ENCODE measurements at places on chromosomes 13 and 19.

DNA sequence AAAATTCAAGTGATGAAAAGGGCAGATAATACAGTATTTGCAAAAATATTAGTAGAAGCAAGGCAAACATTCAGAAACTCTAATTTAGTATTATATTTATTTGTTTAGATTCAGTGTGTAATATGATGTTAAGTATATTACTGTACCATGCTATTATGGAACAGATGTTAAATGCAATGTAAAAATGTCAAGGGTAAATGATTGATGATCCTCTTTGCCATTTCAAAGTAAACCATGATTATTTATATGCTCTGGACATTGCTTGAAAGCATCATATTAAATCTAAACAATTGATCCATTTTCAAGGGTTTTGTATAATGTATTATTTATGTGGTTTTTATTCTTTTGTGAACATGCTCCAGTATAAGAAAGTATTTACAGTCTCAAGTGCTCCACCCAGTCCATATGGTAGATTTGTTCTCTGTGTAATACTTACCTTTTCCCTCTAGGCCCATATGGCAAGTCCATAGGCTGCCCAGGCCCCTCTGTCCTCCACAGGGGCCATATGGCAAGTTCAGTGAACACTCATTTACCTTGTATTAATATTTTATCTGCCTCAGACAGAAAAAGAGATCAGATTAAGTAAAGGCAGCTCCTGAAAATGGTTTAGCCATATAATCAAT is 353.5 kb downstream of the DACH1 start:
- DNase-seq, result no peak

DNA sequence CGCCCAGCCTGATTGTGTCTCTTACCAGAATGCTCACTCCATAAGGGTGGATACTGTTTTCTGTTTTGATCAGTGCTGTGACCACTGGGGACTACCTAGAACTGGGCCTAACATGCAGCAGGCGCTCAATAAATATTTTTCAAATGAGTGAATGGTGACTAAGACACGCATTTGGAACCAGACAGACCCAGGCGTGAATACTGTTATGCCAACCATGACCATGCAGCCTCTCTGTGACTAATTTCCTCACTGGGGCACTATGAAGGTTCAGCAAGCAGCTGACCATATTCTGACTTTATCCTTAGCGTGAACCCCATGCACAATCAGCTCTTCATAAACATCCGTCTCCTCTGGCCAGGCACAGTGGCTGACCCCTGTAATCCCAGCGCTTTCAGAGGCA is 13.0 kb upstream of the SPC24 start:
- DNase-seq, result no peak

DNA sequence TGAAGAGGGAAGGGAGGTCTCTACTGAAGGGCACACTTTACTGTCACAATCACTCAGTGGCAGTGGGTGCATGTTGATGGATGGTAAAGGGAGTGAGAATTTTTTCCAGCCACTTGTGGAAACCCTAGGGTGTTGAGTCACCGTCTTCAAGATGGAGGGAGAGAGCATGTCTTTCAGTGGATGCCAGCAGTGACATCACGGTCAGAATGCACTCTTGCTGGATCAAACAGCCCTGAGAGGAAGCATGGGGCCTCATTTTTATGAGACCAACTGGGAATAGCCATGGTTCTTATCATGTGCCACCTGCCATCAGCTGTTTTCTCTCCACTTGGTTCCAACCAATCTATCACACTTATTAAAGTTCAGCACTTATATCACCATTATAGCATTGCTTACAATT is 182.5 kb downstream of the KCNRG start:
- no peak for DNase-seq

- DNase-seq, result no peak
Observed at GRCh38 chr13:83940742-83941141, 58.5 kb upstream of the SLITRK1 start.

DNA sequence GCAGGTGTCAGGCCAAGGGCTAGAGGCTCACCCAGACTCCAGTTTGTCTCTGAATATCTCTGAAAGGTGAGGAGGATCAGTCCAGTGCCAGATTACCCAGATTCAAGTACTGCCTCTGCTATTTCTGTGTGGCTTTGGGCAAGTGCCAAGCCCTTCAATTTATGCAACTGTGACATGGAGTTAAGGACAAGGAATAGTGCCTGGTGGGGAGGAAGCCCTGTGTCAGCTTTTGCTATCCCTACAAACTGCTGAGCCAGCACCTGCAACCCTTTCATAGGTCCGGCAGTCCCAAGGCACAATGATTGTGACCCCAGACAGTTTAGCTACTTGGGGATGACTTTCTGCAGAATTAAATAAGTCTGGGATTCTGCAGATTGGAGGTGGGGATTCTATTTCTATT is 123.0 kb downstream of the KL start:
- DNase-seq, result no peak

DNA sequence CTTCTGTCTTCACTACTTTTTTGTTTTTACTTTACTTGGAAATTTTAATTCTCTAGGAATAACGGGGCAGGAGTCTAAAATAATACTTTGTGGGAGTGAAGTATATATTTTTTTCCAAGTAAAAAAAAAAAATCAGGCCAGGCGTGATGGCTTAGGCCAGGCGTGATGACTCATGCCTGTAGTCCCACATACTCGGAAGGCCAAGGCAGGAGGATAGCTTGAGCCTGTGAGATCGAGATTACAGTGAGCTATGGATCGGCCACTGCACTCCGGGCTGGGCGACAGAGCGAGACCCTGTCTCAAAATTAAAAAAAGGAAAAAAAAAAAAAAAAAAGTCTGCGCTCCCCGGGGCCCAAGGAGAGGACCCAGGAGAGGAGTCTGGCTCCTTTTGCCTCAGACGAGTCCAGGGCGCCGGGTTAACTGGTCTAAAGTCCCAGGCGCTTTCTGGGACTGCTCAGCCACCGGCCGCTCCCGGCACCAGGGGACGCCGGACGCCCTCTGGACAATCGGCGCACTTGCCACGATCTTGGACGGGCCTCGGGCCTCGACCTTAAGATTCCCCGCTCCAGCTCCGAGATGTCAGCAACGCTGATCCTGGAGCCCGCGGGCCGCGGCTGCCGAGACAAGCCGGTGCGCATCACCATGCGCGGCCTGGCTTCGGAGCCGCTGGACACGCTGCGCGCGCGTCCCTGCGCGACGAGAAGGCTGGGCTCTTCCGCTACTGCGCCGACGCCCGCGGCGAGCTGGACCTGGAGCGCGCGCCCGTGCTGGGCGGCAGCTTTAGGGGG is 2.7 kb upstream of the ZFP82 start:
- no peak for DNase-seq

DNA sequence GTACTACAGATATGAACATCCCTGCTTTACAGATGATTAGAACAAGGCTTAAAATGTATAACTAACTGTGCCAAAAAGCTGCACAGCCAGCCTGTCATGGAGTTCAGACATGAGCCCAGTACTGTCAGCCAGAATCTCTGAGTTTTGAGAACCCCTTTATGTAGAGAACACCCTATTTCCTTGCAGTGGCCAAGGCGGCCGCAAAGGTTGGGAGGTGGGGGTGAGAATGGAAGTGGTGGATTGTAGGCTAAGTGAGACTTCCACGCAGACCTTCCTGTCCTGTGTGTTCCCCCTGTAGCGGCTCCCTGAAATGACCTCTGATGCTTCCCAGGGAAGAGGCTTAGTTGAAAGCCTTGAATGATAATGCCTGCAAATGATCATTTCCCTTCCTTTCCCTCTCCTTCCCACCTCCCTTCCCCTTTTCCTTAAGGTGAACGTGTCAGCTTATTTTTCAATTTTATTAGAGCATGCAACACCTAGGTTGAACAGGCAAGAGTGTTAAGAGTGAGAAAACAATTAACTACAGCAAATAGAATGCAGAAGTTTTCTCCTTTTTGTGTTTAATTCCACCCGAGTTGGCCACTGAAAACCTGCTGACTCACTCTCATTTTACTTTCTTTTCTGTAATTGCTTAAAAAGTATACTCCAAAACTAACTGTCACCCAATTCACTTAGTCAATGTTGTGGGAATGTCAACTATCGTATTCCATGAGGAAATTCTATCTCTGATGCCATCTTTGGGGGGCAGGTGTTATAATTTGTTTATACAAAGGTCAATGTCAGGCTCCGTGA is 167.0 kb upstream of the EDNRB start:
- no peak for DNase-seq

GRCh38 chr19:48625891-48626327 is 6.6 kb downstream of the SPHK2 start:
- DNase-seq, result no peak

DNA sequence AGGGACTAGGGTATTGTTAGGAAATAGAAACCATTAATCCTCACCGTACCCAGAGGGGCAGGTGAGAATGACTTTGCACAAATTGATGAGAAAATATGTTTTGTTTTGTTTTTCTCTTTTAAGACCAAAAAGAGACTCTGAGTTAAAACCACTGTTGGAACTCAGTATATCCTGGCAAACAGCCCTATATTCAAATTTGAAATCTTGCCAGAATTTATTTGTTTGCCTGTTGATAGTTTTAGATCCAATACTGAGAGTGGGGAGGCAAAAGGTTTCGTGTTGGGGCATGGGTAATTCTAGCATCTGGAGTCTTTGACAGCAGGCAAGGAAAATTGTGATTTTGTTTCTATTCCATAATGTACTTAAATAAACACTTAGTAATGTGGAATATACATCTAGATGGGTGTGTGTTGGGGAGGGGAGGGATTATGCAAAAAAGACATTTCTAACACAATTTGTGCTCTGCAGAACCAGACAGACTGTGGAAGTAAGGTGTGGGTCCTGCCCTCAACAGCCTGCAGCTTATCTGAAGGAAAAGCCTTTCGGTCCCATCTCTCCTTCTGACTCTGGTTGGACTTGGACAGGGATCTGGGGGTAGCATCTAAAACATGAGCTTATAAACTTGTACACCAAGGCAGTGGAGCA is 190.7 kb downstream of the OXGR1 start:
- DNase-seq, result no peak

DNA sequence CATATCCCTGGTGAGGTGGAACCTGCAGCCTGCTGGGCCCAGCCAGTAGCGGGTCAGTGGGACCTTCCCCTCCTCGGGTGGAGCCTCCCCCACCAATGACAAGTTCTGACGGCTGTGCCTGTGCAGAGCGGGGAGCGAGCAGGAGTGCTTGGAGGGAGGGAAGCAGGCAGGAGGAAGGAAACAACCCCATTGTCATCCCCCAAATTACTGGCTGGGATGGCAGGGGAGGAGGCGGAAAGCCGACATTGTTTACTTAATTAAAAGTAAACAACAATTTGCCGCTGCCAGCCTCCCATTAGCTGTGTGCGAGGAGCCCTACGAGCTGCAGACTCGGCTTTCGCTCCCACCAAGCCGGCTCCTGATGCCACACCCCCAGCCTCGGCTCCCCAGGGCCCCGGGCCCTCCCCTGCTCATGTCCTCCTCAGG is 45.5 kb downstream of the LYL1 start:
- no peak for DNase-seq

DNA sequence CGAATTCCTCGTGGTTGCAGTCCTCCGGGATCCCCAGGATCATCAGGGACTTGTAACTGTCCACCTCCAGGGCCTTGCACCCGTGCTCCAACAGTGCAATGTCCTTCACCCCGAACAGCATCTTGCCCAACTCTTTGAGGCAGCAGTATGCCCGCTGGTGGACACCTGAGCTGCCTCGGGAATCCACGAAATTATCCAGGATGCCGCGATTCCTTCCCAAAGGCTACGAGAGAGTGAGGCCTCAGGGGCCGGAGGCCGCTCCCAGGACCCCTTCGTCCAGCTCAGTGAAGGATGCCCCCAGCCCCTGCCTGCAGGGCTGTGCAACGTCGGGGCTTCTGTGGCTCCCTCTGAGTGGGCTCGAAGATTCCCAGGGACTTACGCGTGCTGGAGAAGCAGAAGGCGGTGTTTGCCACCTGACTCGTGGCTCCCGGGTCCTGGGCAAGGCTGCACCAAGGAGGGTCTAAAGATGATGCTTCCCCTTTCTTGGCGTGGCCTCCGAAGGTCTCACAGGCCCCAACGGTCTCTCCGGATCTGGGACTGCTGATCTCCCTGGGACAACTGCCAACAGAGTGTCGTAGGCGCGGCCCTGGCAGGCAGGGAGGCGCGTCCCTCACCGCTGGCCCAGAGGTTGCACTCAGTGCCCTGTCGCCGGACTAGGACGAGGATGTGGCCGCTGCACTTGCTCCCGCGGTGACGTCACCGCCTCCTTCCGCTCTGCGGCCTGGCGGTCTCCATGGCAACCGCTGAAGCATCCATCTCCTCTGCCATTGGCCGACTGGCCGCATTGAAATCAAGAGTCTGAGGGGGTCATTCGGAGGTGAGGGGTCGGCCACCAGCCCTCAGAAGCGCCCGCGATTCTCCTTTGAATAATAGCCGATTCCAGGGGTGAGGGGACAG is at the start of gene PNMA8C:
TSS of gene PNMA8C (minus strand) at position 698 of the 897 bp plus-strand sequence. CDS start at position 121, 577 bp downstream.
- DNase-seq, result no peak

GRCh38 chr13:109744512-109745051 is 41.8 kb downstream of the IRS2 start:
- DNase-seq, result no peak

GRCh38 chr19:9148697-9149096 is 8.5 kb downstream of the ZNF317 start:
- DNase-seq, result no peak

DNA sequence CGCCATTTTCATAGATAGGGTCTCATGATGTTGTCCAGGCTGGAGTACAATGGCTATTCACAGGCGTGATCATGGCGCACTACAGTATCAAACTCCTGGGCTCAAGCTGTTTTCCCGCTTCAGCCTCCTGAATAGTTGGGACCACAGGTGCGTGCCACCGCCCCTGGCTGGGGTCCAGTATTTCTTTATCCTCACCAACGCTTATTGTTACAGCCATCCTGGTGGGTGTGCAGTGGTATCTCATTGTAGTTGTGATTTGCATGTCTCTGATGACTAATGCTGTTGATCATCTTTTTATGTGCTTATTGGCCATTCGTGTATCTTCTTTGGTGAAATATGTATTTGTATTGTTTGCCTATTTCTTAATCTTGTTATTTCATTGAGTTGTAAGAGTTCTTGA is 49.0 kb downstream of the SIPA1L3 start:
- no peak for DNase-seq

GRCh38 chr19:33811736-33812387 is 15.2 kb downstream of the KCTD15 start:
- no peak for DNase-seq

DNA sequence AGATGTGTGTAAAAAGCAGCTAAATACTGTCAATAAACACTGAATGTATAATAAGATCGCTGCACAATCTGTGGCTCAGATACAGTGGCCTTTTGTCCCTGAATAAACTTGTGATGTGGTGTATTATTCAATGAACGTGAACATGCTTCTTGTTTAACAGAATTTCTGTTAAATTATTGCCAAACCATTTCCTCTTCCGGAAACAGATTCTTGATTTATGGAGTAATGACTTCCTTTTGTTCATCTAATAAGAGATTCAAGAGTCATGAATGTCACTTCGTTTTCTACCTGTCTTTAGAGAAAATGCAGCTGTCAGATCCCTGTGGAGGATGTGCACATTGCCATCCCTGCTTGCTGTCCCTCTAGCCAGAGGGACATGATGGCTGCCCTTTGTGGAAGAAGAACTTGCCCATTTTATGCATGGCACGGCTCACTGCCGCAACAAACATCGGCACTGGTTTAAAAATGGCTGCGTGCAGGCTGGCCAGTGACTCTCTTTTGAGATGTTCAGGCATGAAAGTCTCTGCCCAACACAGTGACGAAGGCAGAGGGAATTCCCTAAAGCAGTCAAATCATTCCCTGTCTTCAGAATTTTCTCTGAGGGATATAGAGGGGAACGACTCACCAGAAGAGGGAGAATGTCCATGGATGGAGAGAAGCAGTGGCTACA is 3.1 kb upstream of the TNFSF13B start:
- no peak for DNase-seq

Measured in stimulated activated CD8-positive, alpha-beta memory T cell treated with anti-CD3 and anti-CD28 coated beads, Interleukin-7, amount 100 ng/mL, for 1 hour (primary cell).